ENCODE measurements at places on chromosomes 1 and 21. TPM values are rescaled to one million over a fixed set of nuclear protein-coding genes. Genes with fewer than 3 reads are reported as not detected.

DNA sequence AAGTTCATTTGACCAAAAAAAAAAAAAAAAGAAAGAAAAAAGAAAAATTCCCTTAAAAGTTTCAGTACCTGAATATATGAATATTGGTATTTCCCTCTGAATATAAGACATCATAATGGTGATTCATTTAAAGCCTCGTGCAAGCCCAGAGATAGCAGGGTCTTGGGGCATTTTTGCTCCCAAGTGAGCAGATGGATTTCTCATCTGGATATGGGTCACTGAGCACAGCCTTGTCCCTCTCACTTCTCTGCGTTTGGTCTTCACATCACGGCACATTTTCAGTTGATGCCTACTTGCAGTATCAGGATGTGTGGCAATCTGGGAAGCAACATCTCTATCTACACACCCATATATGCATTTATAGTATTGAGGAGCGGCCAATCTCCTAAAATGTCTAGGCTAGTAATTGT is 12.7 kb downstream of the CD58 start:
- DNase-seq: no peak

GRCh38 chr1:13456904-13457532 is 46.8 kb downstream of the PRAMEF20 start:
- DNase-seq: no peak

DNA sequence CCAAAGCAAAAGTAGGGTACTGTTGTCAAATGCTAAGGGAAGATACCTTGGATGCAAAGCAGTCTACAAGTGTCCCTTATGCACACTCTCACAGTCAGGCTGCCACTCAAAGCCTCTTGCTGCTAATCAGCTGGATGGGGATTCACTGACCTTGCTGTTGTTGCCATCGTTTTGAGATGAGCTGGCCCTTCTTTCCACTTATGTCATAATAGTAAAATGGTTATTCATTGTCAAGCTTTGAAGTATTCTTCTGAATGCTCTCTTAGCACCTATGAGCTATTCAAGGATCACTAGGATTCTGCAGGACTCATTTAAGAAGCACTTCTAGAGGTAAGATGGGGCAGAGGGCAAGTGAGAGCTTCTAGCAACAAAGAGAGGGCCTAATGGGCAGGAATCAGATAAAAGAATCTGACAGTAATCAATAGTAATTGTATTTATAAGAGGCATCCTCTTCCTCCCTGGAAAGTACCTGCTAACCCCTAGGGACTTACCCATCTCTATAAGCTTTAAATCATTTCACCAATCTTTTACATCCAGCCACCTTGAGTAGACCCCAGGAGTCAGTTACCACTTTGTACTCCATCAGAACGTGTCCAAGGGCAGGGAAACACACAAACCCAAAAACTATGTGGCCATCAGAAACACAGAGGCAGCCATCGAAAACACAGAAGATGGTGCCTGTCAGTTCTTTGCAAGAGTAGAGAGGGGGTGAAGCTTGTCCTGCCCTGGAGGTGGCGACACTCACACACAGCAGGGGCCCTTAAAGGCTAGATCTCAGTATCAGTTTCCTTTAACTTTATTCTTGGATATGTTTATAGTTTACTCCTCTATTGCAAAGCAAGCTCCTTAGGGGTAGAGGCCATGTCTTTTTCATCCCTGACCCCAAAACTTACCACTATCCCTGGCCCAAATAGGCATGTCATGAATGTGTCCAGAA is 103.7 kb upstream of the NFIA start:
- peak; percentile 66 for DNase-seq

DNA sequence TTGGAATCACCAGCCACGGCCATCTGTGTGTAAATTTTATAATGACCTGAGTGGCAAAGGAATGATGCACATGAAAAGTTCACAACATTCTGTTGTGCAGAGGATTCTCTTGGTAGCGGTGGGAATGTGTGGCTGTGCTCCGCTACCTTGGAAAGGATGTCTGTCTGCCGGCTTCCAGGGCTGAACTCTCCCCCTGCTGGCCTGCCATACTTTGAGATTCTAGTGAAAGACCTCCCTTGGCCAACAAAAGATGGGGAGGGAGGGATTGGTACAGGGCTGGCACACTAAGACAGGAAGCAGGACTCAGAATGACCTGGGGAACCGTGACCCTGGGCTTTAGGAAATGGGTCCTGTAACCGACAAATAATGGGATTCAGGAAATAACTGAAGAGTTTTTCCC is 194.5 kb upstream of the PLD5 start:
- DNase-seq: no peak

The USP25 gene
- 19.1 TPM for total RNA-seq

Measured in H4 (cell line).